ENCODE measurements at places on chromosomes 6 and 20. TPM values are rescaled to one million over a fixed set of nuclear protein-coding genes. Genes with fewer than 3 reads are reported as not detected.

The RIPOR2 gene
- total RNA-seq, result 1.1 TPM

The ENPP3 gene
- total RNA-seq, result 0.37 TPM

The SCUBE3 gene
- total RNA-seq, result 1.8 TPM

The C20orf202 gene
- total RNA-seq, result not detected

Measured in smooth muscle cell of bladder (primary cell).